Suprapubic skin (tissue), 4 donors: ENCODE measurements at places on chromosomes 5 and 9. TPM values are rescaled to one million over a fixed set of nuclear protein-coding genes. Genes with fewer than 3 reads are reported as not detected.

SPINK13 gene
- total RNA-seq, result not detected

CCDC192 gene
- total RNA-seq, result 3.1 TPM

PCDHAC2 gene
- total RNA-seq, result not detected

DNA sequence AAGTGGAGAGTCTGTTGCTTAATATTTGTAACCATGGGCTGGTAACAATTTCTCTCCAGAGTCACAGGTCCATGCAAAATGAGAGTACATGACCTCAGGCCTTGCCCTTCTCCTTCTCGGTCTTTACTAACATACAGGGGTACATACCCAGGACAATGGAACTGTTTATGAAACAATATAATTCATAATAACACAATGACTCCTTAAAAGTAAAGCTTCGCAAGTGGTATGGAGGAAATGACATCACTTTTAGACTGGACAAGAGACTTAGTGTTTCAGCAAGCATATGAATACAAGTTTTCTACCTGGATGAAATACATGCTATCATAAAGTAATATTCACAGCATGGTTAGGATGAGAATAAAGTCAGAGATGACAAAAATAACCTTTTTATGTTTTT is 386.6 kb downstream of the PLK2 start:
- no peak for DNase-seq

DNA sequence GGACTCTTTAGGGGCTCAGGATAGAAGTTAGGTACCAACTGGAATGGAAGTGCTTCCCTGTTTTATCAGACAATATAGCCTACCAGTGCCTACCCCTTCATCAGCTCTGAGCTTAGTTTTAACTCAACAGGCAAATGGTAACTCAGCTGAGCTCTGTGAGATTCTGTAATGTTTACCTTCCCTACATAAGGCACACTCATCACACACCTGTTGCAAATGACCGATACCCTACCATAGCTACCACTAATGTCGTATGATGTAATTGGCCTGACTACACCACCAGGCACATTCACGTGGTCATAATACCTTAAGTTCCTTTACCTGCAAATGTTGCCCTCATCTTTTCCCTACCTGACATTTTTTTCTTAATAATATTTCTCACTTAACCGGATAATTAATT is 254.8 kb downstream of the ADGRV1 start:
- no peak for DNase-seq

- DNase-seq, result no peak
Measured at GRCh38 chr5:12799165-12799564, 894.9 kb upstream of the CTNND2 start.
